ENCODE measurements at places on chromosomes 11 and 22.

DNA sequence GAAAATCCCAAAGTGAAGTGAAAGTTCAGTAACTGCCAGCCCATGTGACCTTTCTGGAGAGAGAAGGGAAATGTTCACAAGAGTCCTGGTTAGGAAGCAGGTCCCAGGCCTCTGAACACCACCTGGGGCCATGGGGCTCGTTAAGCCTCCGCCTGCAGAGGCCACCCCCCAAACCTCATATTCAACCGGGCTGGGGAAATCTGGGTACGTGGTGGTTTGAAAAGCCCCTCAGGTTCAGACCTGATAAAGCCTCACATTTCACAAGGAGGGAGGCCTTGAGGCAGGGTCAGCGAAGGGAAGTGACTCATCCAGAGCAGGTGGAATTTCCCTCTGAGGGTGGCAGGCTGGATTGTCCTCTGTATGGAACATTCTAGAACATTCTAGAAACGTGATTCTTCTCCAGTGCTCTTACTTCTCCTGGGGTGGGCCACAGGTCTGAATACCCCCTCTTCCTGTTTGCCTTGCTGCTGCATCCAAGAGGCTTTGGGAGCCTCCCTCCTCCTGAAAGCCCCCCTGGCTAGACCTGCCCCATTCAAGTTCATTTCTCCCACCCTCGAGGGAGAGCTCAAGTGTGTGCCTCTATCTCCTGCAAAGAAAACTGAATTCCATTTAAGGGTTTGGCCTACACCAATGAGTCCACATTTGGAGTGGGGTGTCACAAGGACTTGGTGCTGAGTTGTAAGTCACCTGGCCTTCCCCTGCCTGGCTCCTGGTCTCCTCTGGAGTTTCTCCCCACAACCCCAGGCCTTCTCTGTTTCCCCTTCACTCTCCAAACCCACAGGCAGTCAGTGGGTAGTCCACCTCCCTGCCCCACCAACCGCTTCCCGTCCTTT, 6.3 kb downstream of the FXYD2 start:
- peak; percentile 66 for DNase-seq

DNA sequence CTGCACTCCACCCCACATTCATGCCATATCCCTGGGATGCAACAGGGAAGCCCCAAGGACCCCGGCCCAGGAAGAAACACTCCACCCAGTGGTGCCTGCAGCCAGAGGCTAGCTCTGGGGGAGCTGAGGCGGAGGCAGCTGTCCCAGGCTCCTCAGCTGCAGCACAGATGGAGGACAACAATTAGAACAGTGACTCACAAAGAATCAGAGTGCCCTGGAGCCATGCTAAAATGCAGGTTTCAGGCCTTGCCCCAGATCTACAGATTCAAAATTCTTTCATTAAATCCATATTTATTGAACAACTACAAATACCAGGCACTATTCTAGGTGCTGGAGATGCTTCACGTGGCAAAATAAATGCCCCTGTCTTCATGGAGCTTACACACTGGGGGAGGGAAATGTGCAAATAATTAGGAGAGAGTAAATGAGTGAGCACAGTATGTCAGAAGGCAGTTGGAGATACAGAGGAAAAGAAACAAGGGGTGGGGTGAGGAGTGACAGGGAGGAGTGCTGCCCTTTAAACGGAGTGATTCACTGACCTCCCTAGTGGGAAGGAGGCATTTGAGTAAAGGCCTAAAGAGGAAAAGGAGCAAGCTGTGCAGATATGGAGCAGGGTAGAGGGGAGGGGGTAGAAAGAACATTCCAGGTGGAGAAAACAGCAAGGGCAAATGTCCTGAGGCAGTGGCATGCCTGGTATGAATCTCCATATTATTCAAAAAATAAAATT, 73.3 kb upstream of the CSNK2A3 start:
- DNase-seq = no peak

DNA sequence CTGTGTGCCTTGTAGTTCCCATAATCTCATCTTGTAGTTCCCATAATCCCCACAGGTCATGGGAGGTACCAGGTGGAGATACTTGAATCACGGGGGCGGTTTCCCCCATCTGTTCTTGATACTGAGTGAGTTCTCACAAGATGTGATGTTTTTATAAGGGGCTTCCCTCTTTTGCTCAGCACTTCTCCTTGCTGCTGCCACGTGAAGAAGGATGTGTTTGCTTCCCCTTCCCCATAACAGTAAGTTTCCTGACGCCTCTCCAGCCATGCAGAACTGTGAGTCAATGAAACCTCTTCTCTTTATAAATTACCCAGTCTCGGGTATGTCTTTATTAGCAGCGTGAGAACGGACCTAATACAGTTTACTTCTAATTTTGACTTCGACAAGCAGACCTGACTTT, 14.0 kb upstream of the SMIM38 start:
- no peak for DNase-seq

DNA sequence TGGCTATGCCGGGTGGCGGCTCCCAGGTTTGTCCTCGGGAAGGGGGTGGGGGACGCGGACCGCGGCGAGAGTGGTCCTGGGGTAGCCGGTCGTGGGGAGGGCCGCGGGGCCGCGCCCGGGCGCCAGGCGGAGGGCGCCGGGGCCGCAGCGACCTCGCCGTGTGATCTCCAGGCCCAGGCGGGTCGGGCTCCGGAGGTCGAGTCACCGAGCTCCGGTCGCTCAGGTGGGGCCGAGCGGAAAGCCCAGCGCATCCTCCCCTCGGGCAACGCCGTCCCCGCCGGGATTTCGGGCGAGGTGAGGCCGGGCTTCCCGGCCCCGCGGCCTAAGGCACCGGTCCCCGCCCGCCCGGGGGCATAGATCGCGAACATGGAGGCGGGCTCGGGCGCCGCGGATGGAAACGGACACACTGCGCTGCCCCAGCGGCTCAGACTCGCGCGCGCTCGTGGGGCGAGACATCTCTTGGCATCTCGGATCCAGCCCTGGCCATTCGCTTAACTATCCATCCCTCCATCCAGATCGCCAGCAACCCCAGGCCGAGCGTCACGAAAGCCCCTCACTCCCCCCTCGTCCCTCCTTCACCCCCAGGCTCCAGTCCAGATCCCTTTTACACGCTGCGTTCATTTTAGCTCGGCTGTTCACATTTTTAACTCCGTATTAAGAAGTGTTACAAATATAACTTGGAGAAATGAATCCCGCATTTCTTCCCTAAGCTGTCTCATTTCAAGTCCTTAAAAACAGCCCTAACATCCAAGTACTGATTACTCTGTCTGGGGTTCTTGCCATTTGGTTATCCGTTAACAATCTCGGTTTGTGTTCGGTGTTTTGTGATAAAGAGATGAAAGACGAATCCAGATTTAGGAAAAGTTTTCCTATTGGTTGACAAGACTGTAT, 460 bp downstream of the ZC3H12C start:
- DNase-seq = peak; percentile 45

Data from ACHN (cell line).